ENCODE measurements at places on chromosomes 5 and 9.

DNA sequence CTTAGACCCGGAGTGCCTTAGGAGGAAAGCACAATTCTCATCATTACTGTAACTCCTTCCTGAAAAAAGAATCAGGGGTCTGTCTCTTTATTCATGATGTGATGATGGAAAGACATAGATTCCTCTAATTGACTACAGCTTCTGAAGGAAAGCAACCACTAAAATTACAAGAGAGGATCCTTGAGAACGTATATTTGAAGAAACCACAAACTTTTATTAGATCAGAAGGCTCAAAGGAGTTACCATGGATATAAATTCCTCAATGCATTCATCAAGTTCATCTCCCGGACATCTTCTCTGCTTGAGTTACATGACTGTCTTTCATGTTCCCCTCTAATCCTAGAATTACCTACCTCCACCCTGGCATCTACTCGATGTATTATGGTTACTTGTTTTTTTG, 104.1 kb upstream of the PAPPA start:
- DNase-seq, result no peak

DNA sequence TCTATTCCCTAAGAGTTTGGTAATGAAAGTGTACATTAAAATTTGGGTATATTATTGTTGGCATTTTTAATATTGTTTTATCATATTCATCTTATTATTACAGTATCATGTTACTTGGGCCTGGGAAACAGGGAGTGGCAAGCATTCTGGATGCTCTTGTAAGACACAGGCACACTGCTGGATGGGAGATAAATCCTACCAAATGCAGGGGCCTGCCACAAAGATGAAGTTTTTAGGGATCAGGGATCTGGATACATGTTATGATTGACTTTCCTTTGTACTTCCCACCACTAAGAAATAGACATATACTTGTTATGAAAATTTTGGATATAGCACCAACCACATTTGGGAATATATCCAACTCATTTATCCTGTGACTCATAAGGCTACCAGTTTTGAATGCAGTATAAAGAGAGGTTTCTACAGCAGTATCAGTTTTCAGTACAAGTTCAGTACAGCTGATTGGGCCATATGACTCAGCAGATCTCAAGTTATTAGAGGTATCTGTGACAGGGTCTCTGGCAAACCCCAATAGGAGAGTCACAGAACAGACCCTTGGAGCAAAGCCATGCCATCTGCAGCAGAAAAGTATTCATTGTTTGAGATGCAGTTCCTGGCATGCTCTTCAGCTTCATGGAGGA, 360.1 kb downstream of the DMAC1 start:
- DNase-seq, result no peak

- DNase-seq, result no peak
Observed at GRCh38 chr9:98514841-98515240, 193.9 kb downstream of the GABBR2 start.

GRCh38 chr5:125152044-125152443, 405.6 kb upstream of the ZNF608 start:
- no peak for DNase-seq

GRCh38 chr9:27209034-27209433, 87.9 kb downstream of the EQTN start:
- no peak for DNase-seq

GRCh38 chr9:94681508-94681907, 42.2 kb upstream of the FBP1 start:
- DNase-seq, result peak; percentile 47

- DNase-seq, result no peak
Observed at GRCh38 chr9:20217596-20217995, 404.7 kb downstream of the MLLT3 start.

- DNase-seq, result no peak
Observed at GRCh38 chr9:8484597-8485191, 685.1 kb upstream of the DMAC1 start.

DNA sequence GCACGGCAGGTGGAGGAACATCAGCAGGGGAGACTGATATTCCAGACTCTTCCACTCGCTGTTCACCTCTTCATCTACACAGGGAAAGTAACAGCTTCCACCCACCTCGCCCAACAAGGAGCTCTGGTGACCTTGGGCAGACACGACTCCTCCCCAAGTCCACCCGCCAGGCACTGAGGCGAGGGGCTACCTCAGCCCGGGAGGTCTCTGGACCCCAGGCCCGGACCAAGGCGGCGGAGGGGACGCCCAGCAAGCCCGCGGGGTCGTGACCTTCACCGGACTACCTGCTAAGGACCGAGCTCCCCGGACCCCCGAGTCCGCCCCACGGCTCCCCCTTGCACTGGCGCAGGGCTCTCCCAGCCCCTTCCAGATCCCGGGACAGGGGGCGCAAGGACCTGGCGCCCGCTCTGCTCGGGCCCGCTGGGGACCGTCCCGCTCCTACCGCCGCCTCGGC, 70.2 kb upstream of the LPCAT1 start:
- DNase-seq, result no peak

GRCh38 chr5:41856644-41857491, 13.4 kb downstream of the OXCT1 start:
- peak; percentile 11 for DNase-seq

DNA sequence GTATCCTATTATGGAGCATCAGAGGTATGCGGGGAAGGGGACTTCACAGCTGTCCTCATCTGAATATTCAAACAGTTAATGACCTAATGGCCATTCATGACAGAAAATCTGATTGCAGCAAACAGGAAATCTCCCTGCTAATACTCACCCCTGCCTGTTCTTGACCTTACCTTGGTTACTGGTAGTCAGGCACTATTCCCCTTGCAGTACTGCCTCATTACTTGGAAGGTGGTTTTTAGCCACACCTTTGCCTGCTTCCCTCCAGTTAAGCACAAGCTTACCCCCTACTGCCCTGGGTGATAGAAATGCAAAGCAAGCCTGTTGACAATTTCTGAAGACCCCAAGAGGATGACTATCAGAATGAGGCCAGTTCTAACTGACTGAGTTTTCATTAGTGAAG, 332.4 kb downstream of the NTRK2 start:
- no peak for DNase-seq

DNA sequence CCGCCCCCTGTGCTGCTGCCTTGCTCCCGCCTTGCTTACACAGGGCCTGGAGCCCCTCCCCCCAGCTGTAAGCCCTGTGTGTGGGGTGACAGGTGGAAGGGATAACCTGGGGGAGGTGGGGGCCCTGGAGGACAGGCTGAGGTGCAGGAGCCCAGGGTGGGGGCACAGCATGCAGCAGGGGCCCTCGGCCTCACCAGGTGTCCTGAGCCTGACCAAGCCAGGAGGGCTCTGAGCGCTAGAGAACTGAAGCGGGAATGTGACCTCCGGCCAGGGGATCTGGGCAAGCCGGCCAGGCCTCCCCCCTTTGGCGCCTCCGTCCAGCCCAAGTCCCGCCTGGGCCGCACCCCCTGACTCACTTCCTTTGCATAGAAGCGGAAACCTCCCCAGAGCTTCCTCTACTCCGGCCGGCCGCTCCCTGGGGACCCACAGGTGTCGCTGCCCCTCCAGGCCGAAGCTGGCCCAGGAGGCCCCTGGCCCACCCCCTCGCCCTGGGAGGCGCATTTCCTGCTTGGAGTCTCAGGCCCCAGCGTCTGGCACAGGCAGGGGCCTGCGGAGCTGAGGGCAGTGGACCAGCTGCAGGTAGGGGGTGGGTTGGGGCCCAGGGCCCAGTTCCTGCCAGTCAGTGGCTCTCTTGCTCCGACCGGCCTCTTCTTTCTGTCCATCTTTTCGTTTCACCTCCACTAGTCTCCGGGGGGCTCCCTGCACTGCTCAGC, at the start of gene TOR4A:
TSS of gene TOR4A (plus strand) at position 398 of the 713 bp plus-strand sequence. CDS start 964 bp downstream, outside the sequence.
- no peak for DNase-seq

DNA sequence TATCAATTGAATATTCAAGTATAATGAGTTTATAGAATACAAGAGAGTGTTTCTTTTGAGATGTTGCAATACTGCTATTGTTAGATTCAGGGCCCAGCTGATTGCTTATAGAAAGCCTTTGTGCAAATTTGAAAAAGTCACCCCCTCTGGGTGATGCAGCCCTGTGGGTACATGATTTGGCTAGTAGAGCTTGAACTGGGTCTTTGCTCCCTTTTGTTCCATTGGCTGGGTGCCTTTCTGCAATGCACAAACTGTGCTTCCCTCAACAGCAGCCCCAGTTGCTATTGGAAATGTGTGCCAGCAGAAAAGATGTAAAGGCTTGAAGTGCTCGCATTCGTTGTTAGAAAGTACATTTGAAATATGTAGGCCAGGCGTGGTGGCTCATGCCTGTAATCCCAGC, 61.8 kb upstream of the CEMIP2 start:
- DNase-seq, result no peak

DNA sequence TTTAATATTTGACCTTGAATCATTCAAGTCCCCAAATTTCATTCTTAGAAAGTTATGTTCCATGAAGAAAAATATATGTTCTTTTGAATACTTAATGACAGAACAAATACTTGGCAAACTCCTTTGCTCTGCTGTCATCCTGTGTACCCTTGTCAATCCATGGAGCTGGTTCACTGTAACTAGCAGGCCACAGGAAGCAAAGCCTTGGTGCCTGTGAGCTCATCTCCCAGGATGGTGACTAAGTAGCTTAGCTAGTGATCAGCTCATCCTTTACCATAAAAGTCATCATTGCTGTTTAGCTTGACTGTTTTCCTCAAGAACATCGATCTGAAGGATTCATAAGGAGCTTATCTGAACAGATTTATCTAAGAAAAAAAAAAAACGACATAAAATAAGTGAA, 65.4 kb downstream of the WDR41 start:
- DNase-seq, result no peak

- no peak for DNase-seq
Observed at GRCh38 chr5:137195483-137195882, 303.6 kb downstream of the SPOCK1 start.

GRCh38 chr5:133297293-133297692, 245.5 kb downstream of the HSPA4 start:
- DNase-seq, result no peak

- no peak for DNase-seq
Observed at GRCh38 chr5:119596046-119596445, 33.3 kb upstream of the FAM170A start.

DNA sequence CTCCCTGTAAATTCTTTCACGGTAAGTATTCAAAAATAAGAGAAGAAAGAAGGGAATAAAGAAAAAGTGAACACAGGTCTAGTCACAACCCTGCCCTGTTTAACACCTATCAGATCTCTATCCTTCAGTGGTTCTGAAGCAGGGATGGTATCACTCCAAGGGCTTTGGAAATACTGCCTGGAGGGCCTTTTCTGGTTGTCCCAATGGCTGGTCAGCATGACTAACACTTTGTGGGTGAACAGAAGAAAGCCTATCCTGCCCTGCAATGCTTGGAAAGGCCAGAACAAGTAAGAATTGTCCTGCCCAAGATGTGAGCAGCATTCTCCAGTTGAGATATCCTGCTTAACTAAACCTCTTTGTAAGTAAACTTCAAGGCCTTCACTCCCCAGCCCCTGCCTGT, 124.9 kb downstream of the TMEM167A start:
- DNase-seq, result no peak

DNA sequence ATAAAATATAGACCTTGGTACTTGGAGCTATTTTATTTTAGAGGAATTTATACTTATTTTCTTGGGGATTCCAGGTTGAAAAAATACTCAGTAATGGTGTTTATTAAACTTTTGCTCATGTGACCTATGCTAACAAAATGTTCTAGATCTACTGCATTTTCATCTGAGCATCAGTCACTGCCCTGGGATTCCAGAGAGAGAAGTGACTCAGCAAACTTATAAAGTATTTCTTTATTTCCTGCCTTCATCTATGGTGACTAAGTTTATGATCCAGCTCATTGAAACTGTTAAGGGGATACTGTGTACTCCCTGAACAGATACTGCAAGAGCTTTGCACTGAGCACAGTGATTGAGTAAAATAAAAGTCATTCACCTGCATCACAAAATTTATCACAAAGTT, 298.5 kb upstream of the CDH18 start:
- DNase-seq, result no peak

GRCh38 chr9:102362470-102363132, 624.2 kb upstream of the GRIN3A start:
- DNase-seq, result no peak

DNA sequence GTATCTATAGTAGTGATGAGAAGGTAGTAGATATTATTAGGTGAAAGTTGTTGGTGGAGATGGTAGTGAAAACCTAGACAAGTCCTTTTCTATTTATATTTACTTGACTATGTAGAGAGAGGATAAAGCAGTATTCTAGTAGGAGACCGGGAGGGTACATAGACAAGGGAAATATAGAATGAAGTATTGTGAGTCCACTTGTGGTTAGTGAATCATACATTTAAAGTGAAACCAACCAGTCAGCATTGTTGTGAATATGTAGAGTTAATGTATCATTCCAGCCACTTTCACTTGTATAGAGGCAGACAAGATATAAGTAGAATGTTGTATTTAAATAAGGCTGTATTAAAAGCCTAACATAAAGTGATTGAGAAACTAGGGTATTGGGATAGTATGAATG, 1711.3 kb upstream of the ACO1 start:
- no peak for DNase-seq

- DNase-seq, result no peak
Observed at GRCh38 chr9:123514766-123515165, 158.8 kb downstream of the CRB2 start.

- peak; percentile 63 for DNase-seq
Observed at GRCh38 chr9:34651876-34652601, at the start of gene IL11RA. Gene IL11RA (plus strand): TSS chr9:34652185. CDS start chr9:34655218, 3,033 bp downstream.

DNA sequence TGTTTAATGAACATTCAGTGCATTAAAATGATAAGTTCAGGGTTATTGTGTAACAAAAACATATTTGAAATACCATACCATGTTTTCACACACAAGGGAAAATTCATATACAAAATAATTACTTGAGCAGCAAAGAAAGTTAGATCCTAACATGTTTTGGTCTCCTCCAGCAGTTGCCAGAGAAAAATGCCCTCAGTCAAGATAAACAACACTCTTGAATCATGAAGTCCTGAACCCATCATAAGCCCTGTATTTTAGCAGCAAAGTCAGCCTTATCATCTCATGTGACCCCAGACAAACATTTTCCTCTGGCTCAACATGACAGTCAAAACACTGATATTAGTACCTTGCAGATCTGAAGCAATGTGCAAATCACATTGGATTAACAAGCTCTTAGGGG, 1541.1 kb upstream of the WWC1 start:
- no peak for DNase-seq

GRCh38 chr9:130426883-130427282, 17.9 kb upstream of the ASS1 start:
- DNase-seq, result no peak

DNA sequence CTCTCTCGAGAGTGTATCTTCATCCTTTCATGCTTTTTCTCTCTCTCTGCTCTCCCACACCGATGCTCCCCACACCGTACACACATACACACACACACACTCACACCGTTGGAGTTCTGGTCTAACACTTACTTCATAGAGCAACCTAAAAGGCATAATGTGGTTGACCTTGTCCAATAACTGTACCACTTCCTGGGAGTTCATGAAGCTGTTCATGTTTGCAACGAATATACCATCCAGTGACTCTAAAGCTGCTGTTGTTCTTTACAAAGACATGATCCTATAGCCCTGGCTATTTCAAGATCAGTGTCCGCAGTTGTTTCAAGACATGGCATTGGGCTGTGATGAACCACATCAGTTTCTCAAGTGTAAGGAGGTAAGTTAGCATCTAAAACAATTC, 10.0 kb downstream of the MEF2C start:
- no peak for DNase-seq
